ENCODE measurements at places on chromosomes 11 and 22.

DNA sequence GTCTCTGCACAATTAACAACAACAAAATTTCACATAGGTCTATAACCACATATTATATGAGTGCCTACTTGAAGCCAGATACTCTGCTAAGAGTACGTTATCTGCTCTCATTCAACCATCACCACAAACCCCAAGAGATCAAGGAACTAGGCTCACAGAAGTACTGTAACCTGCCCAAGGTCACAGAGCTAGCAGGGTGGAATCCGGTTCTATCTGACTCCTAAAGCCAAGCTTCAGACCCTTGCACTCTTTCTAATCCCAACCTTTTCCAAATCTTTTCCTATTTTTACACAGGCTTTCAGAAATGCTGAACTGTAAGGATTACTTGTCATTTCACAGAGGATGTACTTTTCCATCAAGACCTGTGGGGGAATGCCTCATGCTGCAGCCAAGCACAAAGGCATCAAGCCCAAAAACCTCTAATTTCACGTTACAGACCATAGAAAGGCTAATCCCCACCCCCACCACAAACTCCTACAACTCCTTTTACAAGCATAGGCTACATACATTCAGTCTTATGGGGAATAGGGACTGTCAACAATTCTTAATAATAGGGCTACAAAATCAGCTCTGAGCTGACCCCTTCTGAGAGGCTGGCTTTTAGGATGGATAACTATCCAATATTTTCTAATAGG, 927 bp downstream of the PRCP start:
- DNase-seq, result no peak

- no peak for DNase-seq
Measured at GRCh38 chr11:66491315-66491935, 11.2 kb downstream of the DPP3 start.

- DNase-seq, result peak; percentile 83
Measured at GRCh38 chr11:116193321-116194131, 579.3 kb downstream of the BUD13 start.

GRCh38 chr11:8241373-8242117, 22.1 kb downstream of the LMO1 start:
- DNase-seq, result no peak

GRCh38 chr11:76347466-76347865, 33.5 kb downstream of the THAP12 start:
- DNase-seq, result no peak

- DNase-seq, result no peak
Measured at GRCh38 chr11:77515063-77515462, 41.2 kb upstream of the PAK1 start.

DNA sequence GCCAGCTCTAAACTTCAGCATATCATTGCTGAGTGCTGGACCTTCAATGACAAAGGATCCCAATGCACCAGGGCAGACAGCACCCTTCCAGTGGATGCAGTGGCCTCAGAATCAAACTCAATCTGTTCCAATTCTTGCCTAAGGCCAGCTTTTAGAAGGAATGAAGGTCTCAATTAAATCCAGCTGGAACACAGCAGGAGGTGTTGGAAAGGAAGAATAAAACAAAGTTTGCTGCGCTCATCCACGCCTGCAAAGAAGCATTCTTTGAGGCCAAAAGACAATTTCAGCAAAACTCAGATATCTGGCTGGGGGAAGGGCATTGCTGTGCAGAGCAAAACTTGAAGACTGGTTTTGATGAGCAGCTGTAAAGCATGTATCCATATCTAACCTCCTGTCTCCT, 120.7 kb downstream of the CCDC81 start:
- DNase-seq, result no peak

GRCh38 chr11:95337175-95337957, 106.4 kb upstream of the SESN3 start:
- peak; percentile 91 for DNase-seq

DNA sequence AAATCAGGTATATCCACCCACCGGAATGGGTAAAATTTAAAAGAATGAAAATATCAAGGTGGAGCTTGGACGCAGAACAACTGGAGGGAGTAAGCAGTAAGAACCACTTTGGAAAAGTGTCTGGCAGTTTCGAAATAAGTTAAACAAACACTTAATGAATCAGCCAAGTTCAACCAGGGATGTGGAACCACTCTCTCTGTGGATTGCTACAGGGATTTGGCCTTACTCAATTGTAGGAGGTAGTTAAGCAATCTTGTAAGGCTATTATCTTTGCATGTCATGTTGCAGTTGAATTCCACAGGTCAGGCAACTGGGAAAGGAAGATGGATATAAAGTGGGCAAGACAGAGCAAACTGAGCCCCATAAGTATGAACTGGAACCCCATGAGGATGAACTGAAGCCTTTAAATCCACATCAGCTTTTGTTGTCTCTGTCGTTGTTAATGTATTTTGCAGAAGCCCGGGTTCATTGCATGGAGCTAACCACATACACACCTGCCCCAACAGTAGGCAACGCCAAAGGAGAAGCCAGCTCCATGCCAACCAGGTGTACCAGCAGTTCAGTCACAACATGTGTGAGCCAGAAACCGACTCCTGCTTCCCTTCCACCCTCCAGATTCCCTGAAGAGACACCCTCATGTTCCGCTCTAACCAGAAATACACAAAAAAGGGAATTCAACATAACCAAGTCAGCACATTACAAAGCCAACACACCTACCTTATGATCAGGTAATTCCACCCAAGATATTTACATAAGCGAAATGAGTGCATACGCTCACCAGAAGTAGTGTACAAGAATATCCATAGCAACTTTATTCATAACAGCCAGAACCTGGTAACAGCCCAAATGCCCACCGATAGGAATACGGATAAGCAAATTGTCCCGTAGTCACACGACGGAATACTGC, 8.0 kb upstream of the SLC43A3 start:
- DNase-seq, result no peak

DNA sequence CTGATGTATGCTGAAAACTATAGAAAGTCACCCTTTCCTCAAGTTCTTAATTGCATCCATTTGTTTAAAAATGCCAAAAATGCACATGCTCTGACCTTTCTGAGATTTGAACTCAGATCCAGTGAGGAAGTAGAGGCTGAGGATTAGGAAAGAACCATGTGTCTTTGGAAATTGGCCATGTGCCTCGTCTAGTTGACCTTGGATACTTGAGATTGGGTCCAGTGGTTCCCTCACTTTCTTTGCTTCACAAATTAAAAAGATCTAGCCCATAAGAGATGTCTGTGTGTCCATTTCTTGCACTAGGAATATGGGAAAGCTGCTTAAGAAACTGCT, 128.3 kb downstream of the MAML2 start:
- no peak for DNase-seq

GRCh38 chr22:28815111-28815510, 14.7 kb upstream of the XBP1 start:
- no peak for DNase-seq

GRCh38 chr11:80048513-80048912, 607.7 kb upstream of the TENM4 start:
- DNase-seq, result no peak

DNA sequence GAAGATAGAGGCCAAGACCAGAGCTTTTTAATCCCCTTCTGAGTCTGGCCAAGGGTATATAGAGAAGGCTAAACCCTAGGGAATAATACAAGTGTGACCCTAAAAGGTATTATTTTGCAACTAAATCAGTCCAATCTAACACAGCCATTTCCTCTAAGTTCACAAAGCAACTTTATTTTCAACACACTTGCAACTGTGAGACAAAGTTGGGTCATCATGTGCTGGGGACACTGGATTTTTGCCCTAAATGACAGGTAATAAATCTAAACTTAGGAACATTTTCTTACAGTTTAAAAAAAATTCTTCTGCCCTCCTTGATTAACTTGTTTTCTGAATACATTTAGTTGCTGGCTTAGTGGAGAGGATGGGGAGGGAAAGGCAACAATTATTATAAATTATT, 78.3 kb downstream of the DDIAS start:
- no peak for DNase-seq

DNA sequence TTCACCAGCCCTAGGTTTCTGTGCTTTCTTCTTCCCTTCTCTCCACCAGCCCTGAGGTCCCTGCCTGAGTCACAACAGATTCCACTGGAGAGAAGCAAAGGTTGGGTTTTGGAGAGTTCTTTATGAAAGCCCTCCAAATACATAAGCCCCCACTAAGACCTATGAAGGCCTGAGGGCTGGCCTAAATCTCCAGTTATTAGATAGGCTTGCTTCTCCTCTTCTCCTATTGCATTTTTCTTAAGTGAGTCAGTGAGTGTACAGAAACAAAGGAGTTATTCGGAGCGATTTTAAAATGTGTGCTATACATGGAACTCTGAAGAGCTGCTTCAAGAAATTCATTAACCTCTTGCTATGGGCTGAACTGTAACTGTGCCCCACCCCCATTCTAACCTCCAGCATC, 1057.3 kb downstream of the OPCML start:
- DNase-seq, result no peak

DNA sequence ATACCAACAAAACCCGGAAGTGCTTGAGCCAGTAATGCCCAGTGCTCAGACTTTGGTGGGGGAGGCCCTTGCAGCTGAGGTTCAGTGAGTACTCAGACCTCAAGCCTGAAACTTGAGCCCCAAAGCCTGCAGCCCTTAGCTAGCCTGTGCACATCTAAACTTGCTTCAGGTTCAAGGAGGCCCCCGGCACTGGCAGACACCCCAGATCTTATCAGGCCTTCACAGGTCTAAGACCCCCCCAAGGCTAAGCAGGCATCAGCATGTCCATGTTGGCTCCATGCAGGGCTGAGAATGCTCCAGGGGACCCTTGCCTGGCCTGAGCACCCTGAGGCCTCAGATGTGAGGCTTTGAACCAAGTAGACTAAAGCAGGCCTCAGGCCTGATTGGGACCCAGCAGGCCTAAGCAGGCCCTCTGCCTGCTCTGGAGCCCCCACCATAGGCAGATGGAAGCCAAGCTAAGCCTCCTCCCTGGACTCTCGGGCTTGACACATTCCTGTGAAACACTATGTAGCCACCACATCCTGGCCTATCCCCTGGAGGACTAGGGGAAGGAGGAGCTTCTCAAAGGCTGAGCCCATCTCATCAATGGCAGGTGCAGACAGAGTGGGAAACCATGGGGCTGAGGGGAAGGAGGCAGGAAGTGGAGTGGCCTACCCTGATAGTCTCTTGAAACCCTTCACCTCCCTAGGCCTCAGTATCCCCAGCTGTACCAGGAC, 1.2 kb upstream of the CASTOR1 start:
- peak; percentile 64 for DNase-seq

- DNase-seq, result no peak
Measured at GRCh38 chr22:37680191-37680851, 4.9 kb downstream of the LGALS1 start.

GRCh38 chr22:35198738-35199137, 58.6 kb upstream of the HMGXB4 start:
- DNase-seq, result no peak

- no peak for DNase-seq
Measured at GRCh38 chr22:37419969-37420685, 7.2 kb downstream of the ELFN2 start.

DNA sequence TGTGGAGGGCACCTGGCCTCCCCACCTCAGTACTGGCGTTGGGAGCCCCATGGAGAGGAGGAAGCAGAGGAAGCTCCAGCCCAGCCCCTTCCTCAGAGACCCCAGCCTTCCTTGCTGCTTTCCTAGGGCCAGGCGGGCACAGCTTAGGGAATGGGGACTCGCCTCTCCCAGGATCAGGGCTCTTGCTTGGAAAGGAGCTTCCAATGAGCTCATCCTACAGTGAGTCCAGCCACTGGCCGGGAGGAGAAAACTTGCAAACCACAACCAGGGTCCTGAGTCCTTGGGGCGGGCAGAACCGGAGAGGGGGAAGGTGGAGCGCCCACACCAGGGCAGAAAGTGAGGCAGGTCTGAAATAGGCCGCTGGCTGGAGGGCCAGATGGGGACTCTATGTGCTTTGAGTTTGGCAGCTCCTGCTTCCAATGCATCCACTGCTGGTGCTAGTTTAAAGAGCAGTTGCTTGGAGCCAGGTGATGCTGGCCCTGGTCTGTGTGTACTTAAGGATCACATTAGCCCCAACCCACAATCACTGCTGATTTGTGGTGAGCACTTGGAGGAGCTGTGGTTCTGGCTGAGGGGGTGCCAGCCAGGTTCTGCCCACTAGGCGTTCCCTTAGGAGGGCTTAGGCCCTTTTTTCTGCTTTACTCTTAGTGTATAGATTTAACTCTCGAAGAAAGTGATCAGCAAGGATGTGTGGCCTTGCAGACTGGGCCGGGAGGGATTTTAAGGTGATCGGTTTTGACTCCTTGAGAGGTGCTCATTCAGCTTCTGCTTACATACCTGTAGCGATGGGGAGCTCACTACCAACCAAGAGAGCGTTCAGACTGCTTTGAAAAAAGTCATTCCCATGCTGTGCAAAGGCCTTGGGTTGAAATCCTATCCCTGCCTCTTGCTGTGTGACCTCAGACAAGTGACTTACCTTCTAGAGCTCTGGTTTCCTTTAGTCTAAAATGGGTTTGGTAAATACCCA, 81.9 kb downstream of the TP53I11 start:
- no peak for DNase-seq

DNA sequence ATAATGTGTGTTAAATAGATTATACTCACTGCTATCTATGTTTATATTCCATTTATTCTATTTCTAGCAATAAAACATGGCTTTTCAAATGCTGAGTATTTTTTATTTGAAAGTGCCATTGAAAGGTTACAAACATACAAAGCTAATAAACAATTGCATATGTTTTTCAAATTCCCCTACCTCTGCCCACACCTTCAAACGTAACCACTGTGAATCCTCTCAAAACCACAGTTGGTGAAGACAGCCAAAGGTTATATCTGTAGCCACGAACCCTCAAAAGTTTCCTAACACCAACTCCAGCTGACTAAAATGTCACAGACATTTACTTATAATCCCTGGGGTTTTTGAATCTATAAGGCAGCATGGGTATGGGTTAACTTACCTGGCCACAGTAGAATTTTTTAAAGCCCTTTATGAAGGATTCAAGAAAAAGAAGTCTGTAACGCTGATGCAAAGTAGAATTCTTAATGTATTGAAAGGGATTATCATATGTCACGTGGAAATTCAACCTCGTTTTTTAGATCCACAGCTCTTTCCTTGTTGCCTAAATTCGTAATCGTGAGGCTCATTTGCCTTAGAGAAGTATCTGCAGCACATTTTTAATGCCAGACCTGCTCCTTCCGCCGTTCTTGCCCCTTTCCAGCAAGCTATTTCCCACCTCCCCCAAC, 122.5 kb upstream of the ZC3H12C start:
- DNase-seq, result no peak

- DNase-seq, result peak; percentile 61
Measured at GRCh38 chr11:63613517-63614135, 607 bp downstream of the PLAAT3 start.

Measured in left hindlimb (tissue), 1 donor.